Activated naive CD4-positive, alpha-beta T cell treated with anti-CD3 and anti-CD28 coated beads, Interleukin-2, amount 10 ng/mL, durations not matched to agents 7 days and 5 days (primary cell): ENCODE measurements at places on chromosomes 4 and X.

- DNase-seq: no peak
- H3K27me3 ChIP-seq: no peaks in the 10 kb centered on the region
- no peak overlapping the region for H3K4me3 ChIP-seq
- H3K4me1 ChIP-seq: no peaks in the 10 kb centered on the region
Observed at GRCh38 chr4:87321888-87322287, 794 bp downstream of the HSD17B13 start.

- H3K36me3 ChIP-seq: no peaks in the 10 kb centered on the region
- DNase-seq: no peak
- no peaks in the 10 kb centered on the region for H3K27me3 ChIP-seq
- H3K4me1 ChIP-seq: peaks cover 8% of the 10 kb centered on the region
Observed at GRCh38 chrX:132677233-132677716, 188.4 kb upstream of the MBNL3 start.

DNA sequence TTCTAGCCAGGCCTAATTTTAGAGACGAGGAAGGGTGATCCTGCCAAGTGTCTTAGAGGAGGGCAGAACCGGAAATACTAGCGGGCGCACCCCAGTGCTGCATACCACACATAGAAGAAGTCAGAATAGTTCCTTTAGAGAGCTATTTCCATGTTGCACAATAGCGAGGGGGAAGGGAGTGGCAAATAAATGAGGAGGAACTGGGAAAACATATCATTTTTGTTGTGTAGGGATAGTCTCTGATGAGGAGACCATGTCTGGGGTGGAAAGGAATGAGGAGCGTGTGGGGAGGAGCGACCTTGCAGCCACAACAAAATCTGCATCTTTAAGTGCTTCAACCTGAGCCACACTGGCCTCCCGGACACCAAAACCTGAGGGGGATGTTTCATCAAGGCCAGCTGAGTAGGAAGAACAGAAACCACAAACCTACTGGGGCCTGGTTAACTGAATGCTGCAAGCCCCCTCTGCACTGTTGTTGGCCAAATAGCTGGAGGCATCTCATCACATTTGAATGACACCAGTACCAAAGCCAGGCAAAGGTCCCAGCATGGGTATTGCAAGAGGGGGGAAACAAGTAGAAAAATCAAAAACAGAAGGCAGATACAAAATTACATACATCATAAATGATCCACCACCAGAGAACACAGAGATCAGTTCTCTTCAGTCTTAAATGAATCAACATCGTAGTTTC, 26.7 kb upstream of the C1QTNF7 start:
- peaks cover 3% of the 10 kb centered on the region for H3K27me3 ChIP-seq
- peak overlapping the region; percentile 51 for H3K4me3 ChIP-seq
- no peaks in the 10 kb centered on the region for H3K36me3 ChIP-seq
- peak overlapping the region; percentile 85 for H3K27ac ChIP-seq
- DNase-seq: peak; percentile 59

GRCh38 chr4:22345678-22346077, 170.2 kb downstream of the ADGRA3 start:
- H3K27me3 ChIP-seq: no peaks in the 10 kb centered on the region
- no peak overlapping the region for H3K4me3 ChIP-seq
- no peaks in the 10 kb centered on the region for H3K4me1 ChIP-seq

GRCh38 chr4:45033676-45034419, 307.5 kb upstream of the GNPDA2 start:
- no peaks in the 10 kb centered on the region for H3K4me1 ChIP-seq
- H3K4me3 ChIP-seq: no peak overlapping the region
- no peak for DNase-seq
- H3K36me3 ChIP-seq: no peaks in the 10 kb centered on the region
- H3K27ac ChIP-seq: no peak overlapping the region

GRCh38 chrX:17617806-17618205, 119.5 kb upstream of the SCML1 start:
- no peak overlapping the region for H3K4me3 ChIP-seq
- H3K27ac ChIP-seq: no peak overlapping the region
- H3K36me3 ChIP-seq: no peaks in the 10 kb centered on the region

DNA sequence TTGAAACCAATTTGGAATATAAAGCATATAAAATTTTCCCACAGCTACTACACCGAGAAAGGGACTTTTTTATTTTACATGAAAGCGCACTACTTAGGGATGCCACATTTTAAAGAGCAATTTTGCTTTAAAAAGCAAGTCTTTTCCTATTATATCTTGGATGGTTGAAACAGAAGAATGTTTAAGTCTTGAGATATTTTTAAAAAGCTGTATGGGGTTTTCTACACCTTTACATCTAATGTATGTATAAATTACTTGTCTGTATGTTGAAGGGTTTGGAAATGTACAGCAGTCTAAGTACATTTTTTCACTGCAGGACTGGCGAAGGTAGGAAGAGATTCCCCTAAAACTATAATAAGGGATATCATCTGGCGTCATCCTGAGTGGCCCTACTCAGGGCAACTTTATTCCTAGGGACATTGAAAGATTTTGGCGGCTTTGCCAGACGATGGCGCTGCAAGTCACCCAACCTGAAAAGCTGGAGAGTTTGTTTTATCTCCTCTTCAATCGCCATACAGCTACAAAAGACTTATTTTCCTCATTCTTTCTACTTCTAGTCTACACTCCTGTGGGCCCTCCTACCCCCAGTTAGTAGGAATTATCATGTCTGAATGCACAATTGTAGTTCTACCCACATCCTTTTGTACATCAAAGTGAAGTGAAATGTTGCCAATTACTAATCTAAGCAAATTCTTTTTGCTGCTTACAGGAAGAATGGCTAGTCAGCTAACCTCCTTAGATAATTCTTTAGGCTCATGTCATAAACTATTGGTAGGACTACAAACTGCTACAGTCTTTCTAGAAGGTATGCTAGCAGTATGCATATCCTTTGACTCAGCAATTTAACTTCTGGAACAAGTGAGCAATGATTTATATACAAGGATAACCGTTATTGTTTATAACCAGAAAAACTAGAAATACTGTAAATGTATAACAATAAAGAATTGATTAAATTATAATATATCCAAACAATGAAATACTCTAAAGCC, 782 bp upstream of the NEK1 start:
- H3K4me1 ChIP-seq: peaks cover 52% of the 10 kb centered on the region
- H3K27ac ChIP-seq: peak overlapping the region; percentile 97
- peak overlapping the region; percentile 89 for H3K4me3 ChIP-seq
- no peaks in the 10 kb centered on the region for H3K27me3 ChIP-seq
- peaks cover 5% of the 10 kb centered on the region for H3K36me3 ChIP-seq
